Fibroblast of skin of scalp (primary cell): ENCODE measurements at places on chromosomes 12 and 14.

GRCh38 chr14:54580933-54581332, 14.0 kb downstream of the SAMD4A start:
- DNase-seq: no peak

DNA sequence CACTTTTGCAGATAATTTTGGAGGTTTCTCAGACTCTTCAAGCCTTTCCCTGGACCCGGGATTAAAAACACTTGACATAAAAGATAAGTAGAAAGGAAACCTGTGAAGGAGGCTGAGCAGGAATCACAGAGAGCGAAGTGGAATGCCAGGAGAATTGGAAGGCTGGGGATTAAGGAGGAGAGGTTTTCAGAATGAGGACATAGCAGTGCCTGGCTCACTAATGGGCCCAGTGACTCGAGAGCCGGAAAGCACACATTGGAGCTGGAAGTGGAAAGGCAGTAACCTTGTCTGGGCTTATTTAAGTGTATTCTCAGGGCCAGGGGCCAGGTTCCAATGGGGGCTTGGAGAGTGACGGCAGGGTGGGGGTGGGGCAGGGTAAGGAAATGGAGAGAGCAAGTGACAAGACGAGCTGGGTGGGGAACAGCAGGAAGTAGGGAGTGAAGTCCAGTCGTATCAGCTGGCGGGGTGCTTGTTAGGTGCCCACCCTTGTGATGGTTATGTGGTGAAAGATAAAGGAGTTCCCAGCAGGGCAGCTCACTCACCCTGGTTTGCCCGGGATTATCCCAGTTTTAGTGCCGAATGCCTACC, 13.1 kb downstream of the EVL start:
- no peak for DNase-seq

DNA sequence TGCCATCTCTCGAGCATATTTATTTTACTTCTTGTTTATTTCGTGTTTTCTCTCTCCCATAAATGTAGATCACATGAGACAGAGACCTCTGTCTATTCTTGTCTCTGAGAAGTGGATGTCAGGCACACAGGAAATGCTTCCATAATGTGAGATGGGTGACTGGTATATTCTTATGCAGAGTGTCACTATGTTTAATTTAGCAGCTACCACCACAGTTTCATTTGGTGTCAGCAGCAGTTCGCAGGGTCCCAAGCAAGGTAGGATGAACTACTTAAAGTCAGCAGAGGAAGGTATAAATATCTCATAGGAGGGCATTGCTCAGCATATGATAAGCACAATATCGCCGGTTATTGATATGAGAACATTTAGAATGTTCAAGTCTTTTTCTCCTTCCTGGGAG, 180.9 kb upstream of the CNTN1 start:
- DNase-seq: no peak

GRCh38 chr12:4279198-4279690, 5.7 kb downstream of the CCND2 start:
- no peak for DNase-seq

GRCh38 chr12:128583453-128583852, 240.3 kb downstream of the SLC15A4 start:
- DNase-seq: no peak

DNA sequence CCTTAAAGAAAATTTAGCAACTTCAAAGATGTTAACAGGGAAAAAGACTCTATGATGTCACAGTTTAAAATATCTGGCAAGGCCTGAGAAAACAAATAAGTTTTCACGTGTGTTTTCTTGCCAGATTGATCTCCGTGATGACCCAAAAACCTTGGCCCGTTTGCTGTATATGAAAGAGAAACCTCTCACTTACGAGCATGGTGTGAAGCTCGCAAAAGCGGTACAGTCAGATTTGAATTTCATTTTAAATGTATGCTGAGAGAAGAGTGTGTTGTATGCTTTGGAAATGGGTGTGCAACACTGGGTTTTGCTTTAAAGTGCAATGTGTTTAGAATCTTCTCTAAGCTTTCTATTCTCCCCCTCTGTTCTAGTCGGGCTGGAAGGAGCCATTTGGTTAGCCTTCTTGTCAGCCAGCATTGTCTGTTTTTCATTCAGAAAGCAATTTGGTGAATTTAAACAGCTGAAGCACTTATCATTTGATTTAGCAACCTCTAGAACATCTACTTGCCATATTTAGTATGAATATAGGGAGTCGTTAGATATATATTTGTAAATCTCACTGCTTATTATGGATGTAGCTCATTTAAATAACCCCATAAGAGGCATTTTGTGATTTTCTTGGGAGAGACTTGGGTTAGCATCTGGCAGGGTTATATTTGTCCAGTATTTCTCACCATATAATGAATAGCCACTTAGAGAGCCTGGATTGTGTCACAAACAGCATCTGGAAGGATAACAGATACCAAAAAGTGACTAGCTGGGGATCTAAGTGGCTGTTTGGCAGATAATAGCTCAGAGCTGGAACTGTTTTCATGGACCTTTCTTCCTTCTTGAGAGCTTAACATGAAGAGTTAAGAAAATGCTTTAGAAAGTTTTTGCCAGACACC, 35.5 kb downstream of the GPHB5 start:
- no peak for DNase-seq

DNA sequence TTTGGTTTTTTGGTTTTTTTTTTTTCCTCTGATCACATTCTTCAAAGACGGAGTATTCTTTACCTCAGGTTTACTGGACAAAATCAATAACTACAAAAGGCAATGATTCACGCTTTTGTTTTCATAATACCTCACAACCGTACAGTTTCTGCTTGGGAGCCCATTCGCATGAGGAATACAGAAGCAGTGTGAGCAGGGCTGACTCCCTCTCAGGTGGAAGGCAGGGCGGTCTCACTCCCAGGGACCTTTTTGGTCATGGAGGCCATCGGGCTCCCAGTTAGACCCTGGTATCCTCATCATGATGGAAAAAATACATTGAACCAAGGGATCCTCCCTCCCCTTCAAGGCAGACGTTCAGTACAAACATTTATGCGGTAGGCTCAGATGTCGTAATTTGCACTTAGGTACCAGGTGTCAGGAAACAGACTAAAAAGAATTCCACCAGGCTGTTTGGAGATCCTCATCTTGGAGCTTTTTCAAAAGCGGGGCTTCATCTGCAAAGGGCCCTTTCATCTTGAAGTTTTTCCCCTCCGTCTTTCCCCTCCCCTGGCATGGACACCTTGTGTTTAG, 19.0 kb upstream of the TIGAR start:
- no peak for DNase-seq

DNA sequence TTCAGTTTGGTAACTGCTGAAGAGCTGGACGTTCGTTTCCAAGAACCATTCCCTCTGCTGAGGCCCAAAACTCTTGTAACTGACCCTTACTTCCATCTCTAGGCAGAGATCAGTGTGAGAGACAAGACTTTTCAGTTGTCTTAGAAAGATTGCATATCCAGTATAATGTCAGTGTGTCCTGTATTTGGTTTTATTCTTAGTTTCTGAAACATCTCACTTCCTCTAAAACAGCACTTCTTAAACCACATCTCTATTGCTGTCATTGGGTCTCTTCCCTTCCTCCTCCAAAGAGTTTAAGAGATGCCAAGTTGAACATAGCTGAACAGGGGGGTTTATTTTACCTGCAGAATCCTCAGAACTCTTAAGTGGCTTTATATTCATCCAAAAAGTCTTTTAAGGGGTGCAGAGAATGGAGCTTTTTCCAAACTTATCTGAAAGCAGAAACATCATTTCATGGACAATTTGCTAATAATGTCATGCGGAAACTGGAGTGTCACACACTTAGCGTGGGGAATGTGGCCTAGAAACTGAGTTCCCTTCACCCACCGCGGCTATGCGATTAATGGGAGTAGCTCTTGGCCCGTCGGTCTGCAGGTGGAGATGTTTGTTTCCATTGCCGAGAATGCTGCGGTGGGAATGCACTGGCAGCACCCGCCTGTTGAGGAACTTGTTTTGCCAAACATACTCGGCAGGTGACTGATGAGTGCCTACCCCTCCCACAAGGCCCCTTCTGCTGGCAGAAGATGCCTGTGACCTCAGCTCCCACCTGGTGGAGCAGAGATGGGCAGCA, 148.2 kb downstream of the ADGRD1 start:
- DNase-seq: no peak

- DNase-seq: no peak
Observed at GRCh38 chr12:12167847-12168246, 97.1 kb downstream of the BCL2L14 start.

- no peak for DNase-seq
Observed at GRCh38 chr12:67147030-67147429, 122.1 kb upstream of the CAND1 start.

DNA sequence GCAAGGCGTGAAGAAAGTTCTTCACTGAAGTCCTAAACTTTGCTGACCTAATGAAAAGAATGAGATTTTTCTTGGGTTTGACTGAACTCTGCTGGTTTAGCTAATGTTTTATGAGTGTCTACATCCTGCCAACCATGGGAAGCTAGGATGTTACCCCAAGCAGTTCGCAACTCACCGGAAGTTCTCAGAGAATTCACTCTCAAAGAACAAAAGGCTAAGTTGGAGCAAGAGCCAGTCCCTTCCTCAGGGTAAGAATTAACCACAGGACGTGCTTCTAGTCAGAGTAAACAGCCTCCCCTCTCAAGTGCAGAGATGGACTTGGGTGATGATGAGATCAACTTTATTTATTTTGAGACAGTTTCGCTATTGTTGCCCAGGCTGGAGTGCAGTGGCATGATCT, 37.3 kb downstream of the TCHP start:
- no peak for DNase-seq

DNA sequence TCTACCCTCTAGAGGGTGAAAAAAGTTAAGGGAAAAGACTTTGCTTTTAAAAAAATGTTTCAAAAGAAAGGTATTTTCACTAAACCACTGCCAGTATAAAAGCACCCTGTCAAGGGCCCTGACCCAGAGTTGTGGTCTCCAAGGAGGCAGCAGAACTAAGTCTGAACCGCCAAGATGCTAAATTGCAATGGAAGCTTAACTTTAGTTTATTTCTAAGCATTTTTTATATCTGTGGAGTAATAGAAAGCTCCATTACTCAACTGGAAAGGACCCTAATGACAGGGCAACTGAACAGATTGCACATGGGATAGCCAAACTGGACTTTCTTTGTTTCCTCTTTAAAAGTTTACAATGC, 379.8 kb downstream of the NAV3 start:
- DNase-seq: no peak

- no peak for DNase-seq
Observed at GRCh38 chr14:73500360-73500759, 9.6 kb downstream of the RIOX1 start.

GRCh38 chr14:100135073-100135472, 24.4 kb downstream of the DEGS2 start:
- DNase-seq: no peak
